Muscle of back (tissue), 13 donors: ENCODE measurements at places on chromosomes 7 and 10.
A peak's percentile ranks its signal among the peaks of the same experiment; 100 is the strongest.

GRCh38 chr10:16867556-16867955, 50.3 kb upstream of the RSU1 start:
- peak; percentile 74 for DNase-seq

- DNase-seq: peak; percentile 92
Measured at GRCh38 chr10:34584164-34584563, 230.9 kb downstream of the PARD3 start.

DNA sequence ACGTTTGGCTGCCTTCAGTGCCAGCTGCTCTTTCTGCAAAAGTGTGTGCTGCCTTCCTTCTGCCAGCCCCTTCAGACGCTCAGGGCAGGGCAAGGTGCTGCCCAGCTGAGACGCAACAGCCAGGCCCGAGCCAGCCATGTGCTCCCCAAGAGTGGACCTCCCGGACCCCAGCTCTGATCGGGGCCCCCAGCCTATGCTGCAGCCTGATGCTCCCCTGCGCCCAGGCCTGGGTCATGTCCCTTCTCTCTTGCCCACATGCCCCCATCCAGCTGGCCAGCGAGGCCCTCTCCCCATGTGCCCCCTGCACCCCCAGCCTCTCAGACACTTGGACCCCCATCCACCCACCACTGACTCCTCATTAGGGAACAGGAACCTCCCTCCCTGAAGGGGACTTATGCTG, 17.8 kb downstream of the WDR86 start:
- no peak for DNase-seq

DNA sequence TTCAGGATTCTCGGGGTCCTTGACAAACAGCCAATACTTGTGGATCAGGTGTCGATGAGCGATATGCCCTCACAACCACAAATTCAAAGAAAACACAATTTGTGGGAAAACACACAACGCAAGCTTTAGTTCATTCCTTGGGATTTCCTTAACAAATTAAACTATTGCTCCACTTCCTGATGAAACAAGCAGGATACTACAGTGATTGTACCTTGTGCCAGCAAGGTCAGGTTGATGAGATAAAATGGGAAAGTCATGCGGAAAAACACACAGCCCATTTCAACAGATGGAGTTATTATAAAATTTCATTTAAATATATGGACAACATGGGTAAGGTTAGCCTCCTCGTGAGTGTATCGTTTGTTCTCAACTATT, 8.8 kb upstream of the RHOBTB1 start:
- no peak for DNase-seq

GRCh38 chr10:1475098-1475591, 262.2 kb downstream of the ADARB2 start:
- no peak for DNase-seq

DNA sequence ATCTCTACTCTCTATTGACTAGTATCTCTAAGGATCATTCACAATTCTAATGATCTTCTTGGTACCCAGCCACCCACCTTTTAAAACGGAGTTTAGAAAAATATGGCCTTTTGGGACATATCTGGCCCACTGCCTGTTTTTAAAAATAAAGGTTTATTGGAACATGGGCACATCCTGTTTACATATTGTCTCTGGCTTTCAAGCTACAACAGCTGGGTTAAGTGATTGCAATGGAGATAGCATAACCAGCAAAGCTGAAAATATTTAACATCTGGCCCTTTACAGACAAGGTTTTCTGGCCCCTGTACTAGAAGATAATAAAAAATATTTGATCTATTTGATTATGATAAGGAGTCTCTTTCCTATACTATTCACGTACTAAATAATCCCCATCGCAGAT, 232.4 kb upstream of the RHOBTB1 start:
- DNase-seq: no peak

DNA sequence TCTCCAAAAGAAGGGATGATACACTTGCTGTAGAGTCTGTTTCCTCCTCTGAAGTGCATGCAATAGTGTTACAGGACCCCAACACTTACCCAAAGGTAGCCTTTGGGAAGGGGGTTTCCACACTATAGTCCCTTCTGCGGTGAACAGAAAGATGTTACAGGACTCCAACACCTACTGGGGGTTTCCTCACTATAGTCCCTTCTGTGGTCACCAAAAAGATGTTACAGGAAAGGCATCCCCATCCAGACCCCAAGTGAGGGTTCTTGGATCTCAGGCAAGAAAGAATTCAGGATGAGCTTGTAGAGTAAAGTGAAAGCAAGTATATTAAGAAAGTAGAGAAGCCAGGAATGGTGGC, 69.2 kb upstream of the PIK3CG start:
- DNase-seq: no peak

DNA sequence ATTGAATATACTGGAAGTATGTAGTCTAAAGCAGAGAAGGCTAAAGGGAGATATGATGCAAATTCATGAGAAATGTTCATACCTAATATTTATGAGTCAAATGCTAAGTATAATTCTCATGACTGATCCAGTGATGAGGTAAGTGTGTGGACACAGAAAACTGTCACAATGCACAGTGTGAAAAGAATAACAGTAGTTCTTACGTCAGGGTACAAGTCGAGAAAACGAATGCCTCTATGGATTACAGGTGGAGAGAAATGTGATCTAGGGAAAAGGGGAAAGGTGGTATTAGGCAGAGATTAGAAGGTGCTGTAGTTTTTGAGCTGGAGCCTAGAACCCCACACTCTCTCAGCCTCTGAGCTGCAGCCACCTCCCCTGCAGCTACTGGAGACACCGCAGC, 542.0 kb downstream of the CNTNAP2 start:
- no peak for DNase-seq

DNA sequence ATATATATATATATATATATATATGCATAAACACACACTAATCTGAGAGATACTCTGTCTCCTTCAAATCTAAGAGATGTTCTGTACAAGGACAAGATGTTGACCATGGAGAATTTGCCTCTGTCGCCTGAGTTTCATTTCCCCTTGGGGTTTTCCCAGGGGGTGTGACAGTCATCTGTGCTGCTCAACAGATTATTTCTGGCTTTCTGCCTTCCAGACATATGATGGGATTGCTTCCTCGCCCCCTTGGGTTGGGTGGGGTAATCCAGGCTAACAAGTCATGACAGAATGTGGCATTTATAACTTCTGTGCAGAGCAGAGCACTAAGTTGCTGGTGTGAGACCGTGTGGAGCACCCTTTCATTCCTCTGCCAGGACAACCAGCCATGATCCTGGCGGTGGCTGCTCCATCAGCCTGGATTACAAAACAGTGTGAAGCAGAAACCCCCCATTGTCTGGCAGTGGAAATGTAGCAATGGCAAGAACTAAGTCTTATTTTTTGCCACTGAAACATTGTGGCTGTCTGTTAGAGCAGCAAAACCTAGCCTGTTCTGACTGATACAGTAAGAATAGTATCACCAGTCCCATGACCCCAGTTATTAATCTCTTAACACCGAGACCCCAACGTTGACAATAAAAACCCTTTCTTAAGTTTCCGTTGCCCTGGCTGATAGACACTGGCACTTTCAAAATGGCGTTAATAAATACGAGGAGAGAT, 13.7 kb upstream of the USP6NL start:
- DNase-seq: peak; percentile 13

DNA sequence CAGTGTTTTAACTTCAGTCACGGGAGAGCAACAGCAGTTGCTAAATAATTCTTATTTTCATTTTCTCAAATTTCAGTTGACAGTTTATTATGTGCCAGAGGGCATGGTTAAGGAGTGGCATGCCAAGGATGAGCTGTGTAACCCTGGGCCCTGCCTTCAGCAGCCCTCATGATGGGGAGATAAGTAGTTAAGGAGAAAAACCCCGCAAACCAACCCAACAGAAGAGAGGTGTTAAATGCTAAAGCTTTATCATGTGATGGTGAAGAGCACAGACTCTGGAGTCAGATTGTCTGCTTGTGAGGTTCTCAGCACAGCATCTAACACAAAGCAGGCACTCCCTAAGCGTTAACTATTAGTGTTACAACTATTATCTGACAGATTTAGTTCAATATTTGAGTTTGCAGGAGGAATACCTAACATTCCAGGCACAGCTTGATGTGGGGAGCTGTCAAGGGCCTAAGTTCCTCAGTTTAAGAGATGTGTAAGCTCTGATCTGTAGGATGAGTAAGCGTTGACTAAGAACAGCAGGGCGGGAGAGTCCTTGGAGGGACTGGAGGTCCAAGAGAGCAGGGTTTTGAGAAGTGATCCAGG, 29.6 kb downstream of the STAM start:
- DNase-seq: no peak

- no peak for DNase-seq
Measured at GRCh38 chr10:64546073-64546472, 1024.9 kb downstream of the REEP3 start.

DNA sequence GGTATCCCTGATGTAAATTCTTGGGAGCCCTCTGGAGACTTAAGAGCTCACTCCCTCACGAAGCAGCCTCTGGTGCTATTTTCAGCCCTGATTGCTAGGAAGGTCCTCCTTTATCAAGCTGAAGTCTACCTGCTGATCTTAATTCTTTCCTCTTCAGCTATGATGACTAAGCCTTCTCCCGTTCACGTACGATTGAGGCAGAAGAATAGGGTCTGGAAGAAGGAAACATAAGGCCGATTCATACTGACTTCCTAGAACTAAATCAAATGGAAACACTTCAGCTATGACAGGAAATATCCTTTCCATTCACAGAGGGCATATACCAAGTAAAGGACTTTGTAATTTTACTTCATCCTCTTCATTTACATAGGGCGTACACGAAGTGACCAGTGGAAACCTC, 107.0 kb downstream of the CPXM2 start:
- no peak for DNase-seq

GRCh38 chr10:78437998-78438906, 404.6 kb downstream of the RPS24 start:
- DNase-seq: no peak

DNA sequence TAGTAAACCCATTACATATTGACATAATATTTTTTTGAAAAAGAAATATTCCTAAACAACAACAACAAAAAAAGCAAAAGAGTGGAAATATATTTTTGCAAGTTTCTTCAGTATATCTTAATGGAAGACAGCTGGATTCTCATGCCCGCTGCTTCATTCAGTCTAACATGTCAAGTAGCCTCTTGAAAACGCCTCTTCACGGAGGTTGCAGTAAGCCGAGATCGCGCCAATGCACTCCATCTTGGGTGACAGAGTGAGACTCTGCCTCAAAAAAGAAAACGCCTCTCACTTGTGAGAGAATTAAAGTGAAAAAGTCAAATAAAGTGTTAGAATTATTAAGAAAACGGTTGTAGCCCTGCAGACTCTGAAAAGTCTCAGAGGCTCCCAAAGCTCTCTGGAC, 1.3 kb downstream of the CUTC start:
- DNase-seq: no peak

GRCh38 chr10:69897432-69897831, 95.7 kb downstream of the COL13A1 start:
- no peak for DNase-seq

DNA sequence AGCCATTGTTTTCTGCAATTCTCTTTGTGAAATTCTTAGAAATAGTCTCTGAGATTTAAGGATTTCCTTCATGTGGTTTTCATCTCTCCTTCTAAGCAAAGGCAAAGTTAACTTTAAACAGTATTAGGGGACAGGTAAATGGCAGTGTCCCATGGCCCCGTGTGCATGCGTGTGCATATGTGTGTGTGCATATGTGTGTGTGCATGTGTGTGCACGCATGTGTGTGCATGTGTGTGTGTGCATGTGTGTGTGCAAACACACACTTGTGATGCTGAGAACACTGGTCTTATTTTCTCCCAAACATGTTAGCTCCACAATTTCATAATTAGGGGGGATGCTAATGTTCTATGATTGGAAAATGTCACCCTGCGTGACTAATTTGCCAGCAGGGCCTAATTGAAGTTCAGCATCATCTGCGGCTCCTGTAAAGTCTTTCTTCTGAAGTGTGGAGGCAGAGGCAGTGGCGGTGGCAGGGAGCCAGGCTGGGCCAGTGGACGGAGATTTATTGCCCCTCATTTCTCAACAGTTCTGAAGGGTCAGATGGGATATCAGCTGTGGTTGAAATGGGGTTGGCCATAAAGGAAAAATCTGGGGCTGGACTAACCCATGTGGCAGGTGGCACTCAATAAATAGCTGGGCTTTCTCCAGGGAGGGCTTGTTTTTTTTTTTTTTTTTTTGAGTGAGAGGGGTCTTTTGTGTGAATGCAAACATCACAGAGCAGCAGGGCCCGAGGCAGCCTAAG, 289.3 kb upstream of the PODXL start:
- no peak for DNase-seq

GRCh38 chr7:107890493-107890961, 456 bp upstream of the DLD start:
- no peak for DNase-seq

DNA sequence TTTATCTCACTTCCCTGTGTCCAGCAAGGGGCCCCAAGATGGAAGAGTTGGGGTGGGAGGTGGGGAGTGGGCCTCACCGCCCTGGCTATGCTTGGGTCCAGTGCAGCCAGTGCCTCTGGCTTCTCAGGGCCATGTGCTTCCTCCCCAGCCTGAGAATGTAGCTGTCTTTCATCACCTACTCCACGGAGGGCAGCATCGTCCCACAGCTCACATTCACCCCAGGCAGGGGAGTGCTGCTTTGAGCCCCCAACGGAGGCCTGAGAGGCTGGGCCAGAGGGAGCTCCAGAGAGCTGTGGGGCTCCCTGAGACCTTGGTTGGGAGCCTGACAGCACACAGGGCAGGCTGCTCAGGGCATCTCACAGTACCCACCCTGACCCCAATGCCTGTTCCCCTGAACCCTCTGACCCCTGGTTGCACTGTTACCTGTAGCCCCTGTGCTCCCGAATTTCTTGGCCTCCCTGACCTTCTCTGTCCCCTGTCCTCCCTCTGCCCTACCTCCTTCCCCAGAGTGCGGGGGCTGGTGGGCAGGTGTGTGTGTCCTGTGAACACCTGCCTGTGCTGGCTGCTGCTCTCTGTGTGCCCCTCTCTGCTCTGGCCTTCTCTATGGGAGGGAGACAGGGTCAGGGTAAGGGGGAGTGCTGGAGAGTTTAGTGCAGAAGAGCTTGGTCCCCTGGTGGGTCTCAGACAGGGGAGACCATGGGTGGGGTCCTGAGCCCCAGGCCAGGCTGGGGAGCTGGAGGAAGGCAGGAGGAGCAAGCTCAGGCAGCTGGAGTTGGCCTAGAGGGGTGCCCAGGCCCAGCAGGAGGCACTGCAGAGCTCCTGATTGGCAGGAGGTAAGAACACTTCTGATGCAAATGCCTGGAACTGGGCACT, 19.6 kb upstream of the ZNF488 start:
- no peak for DNase-seq

DNA sequence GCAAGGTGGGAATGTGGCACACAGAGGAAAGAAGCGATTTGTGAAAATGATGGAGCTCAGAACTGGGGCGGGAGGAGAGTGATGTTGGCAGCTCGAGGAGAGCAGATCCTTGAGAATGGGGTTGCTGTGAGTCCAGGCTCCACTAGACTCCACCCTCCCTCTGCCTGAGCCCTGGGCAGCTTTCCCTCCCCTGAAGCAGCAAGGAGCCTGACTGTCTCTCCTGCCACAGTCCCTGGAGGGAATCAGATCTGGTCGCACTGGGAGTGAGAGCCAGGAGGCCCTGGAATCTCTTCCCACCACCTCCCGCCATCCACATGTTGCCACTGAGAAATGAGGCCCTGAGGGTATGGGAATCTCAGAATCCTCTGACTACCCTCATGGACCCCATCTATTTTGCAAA, 362.7 kb downstream of the PLXNA4 start:
- DNase-seq: no peak
